Stimulated activated CD8-positive, alpha-beta memory T cell treated with anti-CD3 and anti-CD28 coated beads, Interleukin-7, amount 100 ng/mL, for 1 hour (primary cell): ENCODE measurements at places on chromosomes 3 and 15.
A peak's percentile ranks its signal among the peaks of the same experiment; 100 is the strongest.

- peak; percentile 32 for DNase-seq
Measured at GRCh38 chr3:48504051-48504946, at the start of gene SHISA5. TSS of gene SHISA5 (minus strand) at chr3:48504174. CDS start at chr3:48504094, 80 bp downstream.

- DNase-seq: no peak
Measured at GRCh38 chr3:37303416-37303815, 129.0 kb upstream of the LRRFIP2 start.

DNA sequence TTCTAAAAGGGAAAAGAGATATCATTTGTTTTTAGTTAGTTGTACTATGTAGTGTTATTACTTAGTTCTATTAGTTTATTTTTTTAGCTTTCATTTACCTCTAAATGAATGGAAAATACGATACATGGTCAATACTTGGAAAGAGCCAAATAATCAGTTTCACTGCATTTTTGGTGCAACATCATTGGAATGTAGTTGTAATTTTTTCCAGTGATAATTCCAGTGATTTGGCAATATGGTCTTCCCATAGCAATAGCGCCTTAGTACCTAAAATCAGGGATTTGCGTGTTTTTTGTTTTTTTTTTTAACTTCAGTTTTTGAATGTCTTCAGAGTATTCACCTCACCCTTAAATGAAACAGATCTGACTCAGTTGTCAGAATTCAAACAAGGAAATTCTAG is 41.8 kb downstream of the RAB8B start:
- DNase-seq: no peak

- no peak for DNase-seq
Measured at GRCh38 chr15:37015451-37015850, 84.9 kb downstream of the MEIS2 start.

DNA sequence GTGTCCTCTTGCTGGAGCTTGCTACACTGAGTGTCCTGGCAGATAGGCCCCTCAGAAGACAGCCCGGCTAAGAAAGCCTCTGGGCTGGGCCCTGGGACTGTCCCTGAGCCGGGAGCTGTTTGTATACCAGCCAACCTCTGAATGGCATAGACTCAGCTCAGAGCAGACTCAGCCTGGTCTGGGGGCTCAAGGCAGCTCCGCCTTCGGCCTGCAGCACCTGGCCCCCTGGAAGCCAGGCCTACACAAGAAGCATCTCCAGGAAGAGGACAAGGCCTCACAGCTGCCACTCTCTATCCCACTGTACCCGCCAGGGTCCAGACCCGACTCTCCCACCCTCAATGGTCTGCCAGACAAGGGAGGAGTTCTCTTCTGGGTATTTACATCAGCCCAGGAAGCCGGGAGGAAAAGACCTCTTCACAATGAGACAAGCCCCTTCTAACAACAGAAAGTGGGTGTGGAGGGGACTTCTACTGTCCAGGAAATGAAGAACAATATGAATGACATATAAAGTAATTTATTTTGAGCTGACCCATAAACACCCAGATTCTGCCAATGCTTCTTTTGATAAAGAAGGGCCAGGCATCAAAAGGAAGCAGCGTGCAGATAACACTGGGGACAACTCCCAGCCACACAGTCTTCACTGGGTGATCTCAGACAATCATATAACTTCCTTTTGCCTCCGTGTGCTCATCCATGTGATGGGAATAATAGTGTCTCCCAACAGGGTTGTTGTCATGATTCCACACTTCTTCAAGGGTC is 110.2 kb downstream of the TPRA1 start:
- DNase-seq: no peak

GRCh38 chr3:136932978-136933772 is 24.6 kb upstream of the IL20RB start:
- DNase-seq: no peak

- no peak for DNase-seq
Measured at GRCh38 chr3:157868946-157869345, 237.3 kb downstream of the SHOX2 start.

GRCh38 chr3:69485489-69485888 is 99.6 kb upstream of the FRMD4B start:
- no peak for DNase-seq
